Daoy (cell line): ENCODE measurements at places on chromosomes 5 and 9. TPM values are rescaled to one million over a fixed set of nuclear protein-coding genes. Genes with fewer than 3 reads are reported as not detected.

- DNase-seq: no peak
These were observed 1.4 kb downstream of the TJP2 start for GRCh38 chr9:69175486-69175885.

DNA sequence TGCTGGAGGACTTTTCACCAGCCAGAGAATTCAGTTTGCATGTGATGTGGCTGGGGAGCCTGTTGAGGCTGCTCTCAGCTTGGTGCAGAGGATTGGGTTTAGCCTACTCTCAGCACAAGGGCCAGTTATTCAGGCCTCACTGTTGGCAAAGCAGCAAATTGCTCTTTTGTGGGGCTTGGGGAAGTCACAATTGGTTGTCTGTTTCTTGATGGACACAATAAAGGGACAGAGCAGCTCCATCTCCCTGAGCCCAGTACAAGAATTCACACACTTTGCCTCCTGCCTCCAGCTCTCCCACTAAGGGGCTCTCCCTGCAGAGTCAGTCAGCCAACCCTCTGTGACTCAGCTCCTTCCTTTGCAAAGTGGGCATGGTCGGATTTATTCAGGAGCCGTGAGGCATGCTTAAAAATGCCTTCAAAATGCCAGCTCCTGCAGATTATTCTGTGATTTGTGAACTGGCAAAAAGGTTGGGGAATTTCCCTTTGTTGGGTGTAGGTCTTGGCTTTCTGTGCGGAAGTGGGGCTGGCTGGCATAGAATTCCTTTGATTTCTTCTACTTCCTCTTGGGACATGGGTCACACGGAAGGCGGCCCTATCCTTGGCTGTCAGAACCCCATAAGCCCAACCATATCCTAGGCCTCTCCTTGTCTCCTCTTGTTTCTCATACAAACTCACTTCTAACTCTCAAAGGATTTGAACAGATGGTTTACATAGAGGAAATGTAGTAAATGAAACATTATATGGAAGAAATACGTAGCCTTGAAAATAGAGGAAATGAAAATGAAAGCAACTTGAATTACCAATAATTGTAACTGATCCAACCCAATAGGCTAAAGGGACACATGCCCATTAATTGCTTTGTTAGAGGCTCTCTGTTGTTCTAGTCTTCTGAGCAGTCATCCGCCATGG, 118.7 kb upstream of the CD180 start:
- DNase-seq: peak; percentile 89

GRCh38 chr9:68794898-68795297, 89.9 kb downstream of the PIP5K1B start:
- no peak for DNase-seq

The NXNL2 gene
- total RNA-seq: 0.89 and 1.4 TPM in 2 replicates

The GMCL2 gene
- total RNA-seq: not detected in 2 replicates

DNA sequence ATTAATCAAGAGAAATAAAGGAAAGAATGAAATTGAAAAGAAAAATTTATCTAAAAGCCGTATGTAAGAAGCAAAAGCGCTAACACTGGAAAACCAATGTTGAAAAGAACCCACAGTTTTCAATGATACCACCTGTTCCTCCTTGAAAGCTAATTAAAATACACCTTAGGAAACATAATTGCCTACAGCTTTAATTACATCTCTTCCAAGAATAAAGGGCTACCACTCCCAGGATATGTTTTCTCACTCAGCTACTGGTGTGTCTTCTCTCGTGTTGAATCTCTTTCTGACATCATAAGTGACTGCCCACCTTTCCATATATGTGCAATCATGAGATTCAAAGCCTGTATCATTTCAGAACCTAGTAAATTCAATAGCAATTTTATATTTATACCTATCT, 880.6 kb upstream of the DMAC1 start:
- DNase-seq: no peak

DNA sequence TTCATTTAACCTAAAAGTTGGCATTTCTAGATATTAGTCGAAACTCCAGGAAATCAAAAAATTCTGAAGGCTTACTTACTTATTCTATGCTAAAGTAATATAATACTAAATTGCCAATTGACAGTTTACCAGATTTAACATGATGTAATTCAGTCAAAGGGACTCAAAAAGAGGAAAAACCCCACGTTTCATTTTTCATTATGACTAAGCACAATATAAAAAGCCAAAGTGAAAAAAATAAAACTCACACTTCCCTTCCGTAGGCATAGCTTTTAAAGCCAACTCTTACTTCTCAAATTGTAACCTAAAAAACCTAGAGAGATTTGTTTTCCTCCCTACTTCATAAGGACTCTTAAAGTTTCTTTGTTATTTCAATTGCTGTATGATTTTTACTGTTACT, 146.6 kb downstream of the RAPGEF6 start:
- DNase-seq: no peak

- peak; percentile 32 for DNase-seq
These were observed 688 bp downstream of the CNTLN start for GRCh38 chr9:17135295-17136160.

DNA sequence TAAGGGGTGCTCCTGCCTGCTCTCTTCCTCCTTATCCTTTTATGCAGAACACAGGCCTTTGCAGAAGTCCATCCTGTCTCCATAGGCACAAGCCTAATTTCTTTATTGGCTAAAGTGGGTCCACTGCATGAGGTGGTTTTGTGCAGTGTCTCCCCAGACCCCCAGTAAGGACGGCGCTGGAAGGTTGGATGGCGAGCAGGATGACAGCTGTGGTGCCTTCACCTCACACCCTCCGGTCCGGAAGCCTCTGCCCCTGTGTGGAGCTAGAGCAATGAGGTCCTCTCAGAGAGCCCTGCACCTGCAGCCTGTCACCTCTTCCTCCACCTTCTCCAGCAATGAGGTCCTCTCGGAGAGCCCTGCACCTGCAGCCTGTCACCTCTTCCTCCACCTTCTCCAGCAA, 393.7 kb upstream of the IRX1 start:
- DNase-seq: no peak

- DNase-seq: no peak
These were observed 5.0 kb upstream of the PPP2R2B start for GRCh38 chr5:146883511-146883910.

DNA sequence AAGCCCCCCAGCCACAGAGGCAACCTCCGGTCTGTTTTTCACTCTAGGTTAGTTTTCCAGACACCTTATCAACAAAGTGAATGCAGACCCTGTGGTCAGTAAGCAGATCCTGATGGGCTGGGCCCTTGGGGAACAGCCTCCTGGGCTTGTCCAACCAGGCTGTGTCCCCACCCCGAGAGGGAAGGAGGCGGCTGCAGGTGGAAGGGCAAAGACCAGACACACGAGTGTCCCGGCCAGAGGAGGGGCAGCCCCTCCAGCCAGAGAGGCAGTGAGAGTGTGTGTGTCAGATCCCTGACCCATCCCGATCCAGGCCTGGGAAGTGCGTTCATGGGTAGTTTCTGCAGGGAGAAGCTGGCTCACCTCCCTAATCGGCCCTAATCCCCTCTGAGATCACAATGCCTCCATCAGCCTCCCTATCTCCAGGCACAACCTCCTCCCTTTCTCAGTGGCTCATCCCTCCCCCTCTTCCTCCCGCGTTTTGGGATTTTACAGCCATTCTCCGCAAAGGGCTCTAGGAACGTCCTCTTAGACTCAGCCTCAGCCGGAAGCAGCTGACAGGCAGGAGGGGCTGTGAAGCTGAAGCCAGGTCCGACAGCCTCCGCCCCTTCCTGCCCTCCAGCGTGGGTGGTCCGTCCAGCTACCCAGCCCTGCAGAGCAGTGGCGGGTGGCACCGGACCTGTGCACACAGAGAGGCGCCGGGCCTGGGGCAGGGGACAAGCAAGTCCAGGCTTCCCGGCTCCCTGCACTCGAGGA, 9.7 kb downstream of the SLC12A7 start:
- no peak for DNase-seq

- DNase-seq: no peak
These were observed 14.9 kb downstream of the OLFM1 start for GRCh38 chr9:135102331-135102730.

The MARVELD2 gene
- total RNA-seq: 3.8 and 5.1 TPM in 2 replicates

DNA sequence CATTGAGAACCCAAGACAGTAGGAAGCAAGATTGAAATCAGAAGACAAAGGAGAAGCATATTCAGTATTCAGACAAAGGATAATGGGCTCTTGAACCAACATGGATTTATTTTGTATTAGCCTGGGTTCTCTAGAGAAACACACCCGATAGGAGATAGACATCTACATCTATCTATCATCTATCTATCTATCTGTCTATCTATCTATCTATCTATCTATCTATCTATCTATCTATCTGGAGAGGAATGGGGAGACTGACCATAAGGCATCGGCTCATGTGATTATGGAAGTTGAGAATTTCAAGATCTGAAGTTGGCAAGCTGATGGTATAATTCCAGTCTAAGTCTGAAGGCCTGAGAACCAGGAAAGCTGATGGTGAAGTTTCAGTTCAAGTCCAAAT, 13.4 kb downstream of the COX7C start:
- no peak for DNase-seq

The FAM163B gene
- not detected in 2 replicates for total RNA-seq

The ANKRD31 gene
- 0.11 TPM in 1 of 2 replicates, not detected in the other for total RNA-seq

DNA sequence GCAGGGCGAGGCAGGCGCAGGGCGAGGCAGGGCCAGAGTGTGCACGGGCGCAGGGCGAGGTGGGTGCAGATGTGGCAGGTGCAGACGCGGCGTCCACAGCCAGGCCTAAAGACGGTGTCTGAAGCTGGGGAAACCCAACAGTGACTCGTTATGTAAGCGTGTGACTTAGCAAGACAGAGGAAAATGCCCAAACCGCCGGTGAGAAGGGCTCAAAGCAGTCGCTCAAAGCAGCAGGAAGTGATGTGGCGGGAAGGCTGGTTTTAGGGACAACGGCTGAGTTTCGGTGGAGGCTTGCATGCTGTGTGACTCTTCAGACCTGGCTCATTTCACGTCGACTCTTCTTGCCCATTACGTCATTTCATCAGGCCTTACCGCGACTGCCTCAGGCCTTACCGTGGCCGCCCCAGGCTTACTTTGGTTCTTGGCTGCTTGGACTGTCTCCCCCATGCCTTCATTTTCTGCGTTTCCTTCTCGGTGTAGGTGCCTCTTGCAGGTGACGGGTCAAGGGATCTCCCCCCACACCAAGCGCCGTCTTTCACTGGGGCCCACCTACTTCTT, 50.5 kb upstream of the EXOC3 start:
- peak; percentile 69 for DNase-seq

- DNase-seq: peak; percentile 82
These were observed 9.9 kb upstream of the PCDHB2 start for GRCh38 chr5:141084487-141084989.

- DNase-seq: no peak
These were observed 40.7 kb downstream of the HRH2 start for GRCh38 chr5:175698401-175699115.

GRCh38 chr9:18822850-18823249, 210.2 kb downstream of the SAXO1 start:
- DNase-seq: no peak

GRCh38 chr5:143235423-143235822, 168.1 kb downstream of the NR3C1 start:
- DNase-seq: no peak

GRCh38 chr9:1871626-1872419, 143.3 kb upstream of the SMARCA2 start:
- DNase-seq: peak; percentile 24

- DNase-seq: peak; percentile 66
These were observed 35.1 kb upstream of the ADRB2 start for GRCh38 chr5:148791334-148791667.

DNA sequence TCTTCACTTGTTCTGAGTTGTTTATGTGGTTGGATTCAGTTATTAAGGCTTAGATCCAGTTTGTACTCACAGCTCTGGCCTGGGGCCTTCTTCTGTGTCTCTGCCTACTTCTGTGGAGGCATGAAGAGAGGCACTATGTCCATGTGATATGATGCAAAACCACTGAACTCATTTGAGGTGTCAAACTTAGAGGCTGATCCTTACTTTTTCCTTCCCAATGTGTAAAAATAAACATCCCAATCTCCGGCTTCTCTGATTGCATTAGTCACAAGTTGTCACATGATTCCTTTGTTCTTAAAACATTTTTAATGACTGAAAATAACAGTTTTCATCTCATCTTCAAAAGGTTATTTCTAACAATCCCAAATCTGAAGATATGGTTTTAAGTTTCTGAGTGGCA, 276.0 kb upstream of the RGMB start:
- no peak for DNase-seq

DNA sequence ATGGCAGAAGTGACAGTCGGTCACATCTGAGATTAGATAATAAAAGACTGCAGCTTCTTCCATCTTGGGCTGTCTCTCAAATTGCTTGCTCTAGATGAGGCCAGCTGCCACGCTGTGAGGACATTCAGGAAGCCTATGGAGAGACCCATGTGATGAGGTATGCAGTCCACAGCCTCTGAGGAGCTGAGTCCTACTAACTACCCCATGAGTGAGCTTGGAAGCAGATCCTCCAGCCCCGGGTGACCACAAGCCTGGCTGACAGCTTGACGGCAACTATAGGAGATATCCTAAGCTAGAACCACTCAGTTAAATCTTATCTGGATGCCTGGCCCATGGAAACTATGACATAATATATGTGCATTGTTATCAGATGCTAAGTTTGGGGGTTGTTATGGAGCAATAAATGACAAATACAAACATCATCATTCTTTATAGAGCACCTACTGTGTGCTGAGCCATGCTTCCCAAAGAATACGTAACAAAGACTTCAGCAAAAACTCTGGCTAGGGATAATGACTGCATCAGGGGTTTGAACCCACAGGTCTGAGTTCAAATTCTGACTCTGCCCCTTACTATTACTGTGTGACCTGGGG, 26.7 kb downstream of the KCNV2 start:
- DNase-seq: no peak

The ECM2 gene
- 0.15 and 0.17 TPM in 2 replicates for total RNA-seq

The KIF4B gene
- total RNA-seq: 0.17 TPM in 1 of 2 replicates, not detected in the other

DNA sequence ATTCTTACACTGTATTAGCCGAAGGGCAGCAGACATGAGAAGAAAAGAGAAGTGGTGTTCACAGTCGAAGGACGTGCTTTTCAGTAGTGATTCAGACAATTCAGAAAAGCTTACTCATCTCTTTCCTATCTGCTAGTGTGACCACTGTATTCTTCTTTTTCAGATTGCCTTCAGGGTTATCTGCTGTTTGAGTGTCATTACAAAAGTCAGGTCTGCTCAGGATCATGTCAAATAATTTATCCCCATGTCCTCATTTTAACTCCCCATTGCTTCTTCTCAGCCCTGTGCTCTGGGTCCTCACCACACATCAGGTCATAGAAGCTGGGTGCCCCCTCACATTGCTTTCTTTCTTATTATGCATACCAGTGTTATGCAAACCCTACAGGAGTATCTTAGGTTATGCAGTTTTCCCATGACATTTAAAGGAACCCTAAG, 394.0 kb downstream of the CETN3 start:
- peak; percentile 67 for DNase-seq

DNA sequence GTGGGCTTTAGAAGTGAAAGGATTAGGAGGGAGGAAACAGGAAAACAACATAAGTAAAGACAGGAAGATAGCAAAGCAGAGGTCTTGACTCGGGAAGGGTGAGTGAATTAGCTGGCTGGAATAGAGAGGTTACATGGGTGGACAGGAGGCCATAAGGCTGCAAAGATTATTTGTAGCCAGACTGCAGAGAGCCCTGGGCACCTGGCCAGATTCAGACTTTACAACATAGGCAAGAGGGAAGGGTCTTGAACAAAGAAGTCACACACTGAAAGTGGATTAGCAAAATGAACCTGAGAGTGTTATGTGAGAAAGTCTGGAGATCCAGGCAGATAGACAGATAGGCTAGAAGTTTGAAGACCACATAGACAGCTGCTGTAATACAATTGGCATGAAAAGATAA, 29.7 kb upstream of the CER1 start:
- no peak for DNase-seq

GRCh38 chr5:390623-391491, 52.1 kb upstream of the EXOC3 start:
- DNase-seq: no peak

GRCh38 chr9:124441291-124441690, 9.0 kb upstream of the ADGRD2 start:
- DNase-seq: no peak

GRCh38 chr5:80172067-80172695, 83.7 kb downstream of the SERINC5 start:
- no peak for DNase-seq
